ENCODE measurements at places on chromosomes 7 and 10.

- no peak for DNase-seq
Measured at GRCh38 chr10:5107860-5108526, 13.8 kb downstream of the AKR1C3 start.

DNA sequence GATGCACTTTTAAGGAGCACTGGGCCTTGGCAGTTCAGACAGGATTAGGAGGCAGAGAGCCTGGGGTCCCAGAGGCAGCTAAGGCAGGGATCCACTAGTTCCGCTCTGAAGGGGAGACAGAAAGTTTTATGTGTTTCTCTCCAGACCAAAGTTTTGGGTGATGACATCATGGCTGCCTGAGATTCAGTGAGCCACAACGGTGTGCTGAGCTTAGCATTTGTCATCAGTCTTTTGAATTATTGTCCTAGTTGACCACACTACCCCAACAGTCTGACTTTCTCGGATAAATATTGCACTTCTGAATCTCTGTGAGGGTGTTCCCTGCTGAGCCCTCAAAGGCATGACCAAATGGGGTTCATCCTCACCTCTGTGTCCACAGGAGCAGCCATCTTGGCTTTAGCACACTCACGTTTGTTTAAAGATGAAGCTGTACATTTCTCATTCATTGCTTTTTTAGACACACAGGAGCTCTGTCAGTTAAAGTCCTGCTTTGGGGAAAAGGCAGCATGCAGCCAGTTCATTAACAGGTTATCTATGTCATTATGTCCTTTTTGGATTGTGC lies 297.7 kb upstream of the LRGUK start:
- DNase-seq = peak; percentile 25

- peak; percentile 27 for DNase-seq
Measured at GRCh38 chr7:151249034-151249731, 689 bp upstream of the SMARCD3 start.

GRCh38 chr10:28906415-28906814 lies 229.1 kb downstream of the BAMBI start:
- peak; percentile 2 for DNase-seq

DNA sequence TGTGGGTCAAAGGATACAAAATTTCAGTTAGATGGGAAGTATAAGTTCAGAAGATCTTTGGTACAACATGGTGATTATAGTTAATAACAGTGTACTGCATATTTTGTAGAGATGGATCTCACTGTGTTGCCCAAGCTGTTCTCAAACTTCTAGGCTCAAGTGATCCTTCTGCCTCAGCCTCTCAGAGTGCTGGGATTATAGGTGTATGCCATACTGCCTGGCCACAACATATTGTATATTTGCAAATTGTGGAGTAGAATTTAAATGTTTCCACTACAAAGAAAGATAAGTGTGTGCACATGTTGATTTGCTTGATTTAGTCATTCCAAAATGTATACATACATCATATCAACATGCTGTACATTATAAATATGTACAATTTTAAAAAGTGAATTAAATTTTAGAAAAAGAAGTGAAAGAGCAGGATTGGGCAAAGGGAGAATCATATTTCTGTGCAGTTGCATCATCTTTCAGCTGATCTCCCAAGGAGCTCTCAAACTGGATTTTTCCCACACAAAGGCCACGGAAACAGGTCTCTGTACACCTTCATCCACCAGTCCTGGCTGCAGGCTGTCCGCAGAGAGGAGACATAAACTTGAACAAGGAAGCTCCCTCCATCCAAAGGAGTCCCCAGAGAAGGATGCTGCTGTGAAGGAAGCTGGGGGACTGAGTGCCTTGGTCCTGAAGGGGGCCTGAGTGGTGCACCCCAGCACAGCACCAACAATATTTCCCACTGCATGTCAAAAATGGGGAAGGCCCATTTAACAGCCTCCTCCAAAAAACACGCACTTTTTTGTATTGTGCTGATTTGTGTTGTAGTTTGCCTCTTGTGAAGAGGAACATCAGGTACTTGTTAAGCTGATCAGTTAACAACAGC lies 217.1 kb upstream of the GHITM start:
- no peak for DNase-seq

GRCh38 chr10:34351161-34351560 lies 463.9 kb downstream of the PARD3 start:
- no peak for DNase-seq
